ENCODE measurements at places on chromosomes 16 and 17.

- DNase-seq, result no peak
These were observed 5.2 kb upstream of the CDH8 start for GRCh38 chr16:62041401-62041800.

- DNase-seq, result no peak
These were observed 2.9 kb downstream of the UNC119 start for GRCh38 chr17:28549236-28550132.

DNA sequence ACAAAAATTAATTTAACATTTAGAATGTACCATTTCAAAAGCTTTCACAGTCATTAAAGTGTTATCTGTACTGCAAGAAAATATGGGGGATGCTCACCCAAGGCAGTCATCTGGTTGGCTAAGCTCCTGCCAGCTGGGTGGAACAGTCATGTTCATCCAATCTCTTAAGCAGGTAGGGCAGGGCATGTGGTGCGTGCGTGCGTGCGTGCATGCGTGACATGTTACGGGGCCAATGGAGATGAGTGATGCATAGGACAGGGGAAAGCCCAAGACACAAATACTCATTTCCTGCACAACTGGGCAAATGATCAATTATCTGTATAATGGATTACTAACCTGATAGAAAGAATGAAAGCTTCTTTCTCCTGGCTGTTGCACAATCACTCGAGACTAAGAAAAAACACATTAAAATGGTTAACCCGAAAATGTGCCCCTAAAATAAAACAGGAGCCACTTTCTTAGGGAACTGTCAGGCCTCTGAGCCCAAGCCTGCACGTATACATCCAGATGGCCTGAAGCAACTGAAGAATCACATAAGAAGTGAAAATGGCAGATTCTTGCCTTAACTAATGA is 104.4 kb downstream of the MYO1D start:
- no peak for DNase-seq

DNA sequence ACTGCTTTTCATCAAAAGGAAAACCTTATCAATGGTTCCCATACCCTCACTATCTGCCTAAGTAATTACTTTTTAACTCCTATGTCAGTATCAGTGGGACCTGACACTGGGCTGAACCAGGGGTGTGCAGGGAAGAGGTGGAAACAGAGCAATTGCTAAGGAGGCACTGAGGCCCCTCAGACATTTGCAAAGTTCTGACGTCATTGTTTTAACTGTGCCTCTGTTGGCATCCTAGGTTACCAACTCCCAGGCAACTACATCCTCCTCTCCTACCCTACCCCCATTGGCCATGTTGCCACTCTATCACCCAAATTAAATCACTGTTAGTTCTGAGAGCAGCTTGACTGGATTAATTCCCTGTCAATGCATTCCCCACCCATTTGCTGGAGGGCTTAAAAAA is 8.0 kb upstream of the WWOX start:
- no peak for DNase-seq

DNA sequence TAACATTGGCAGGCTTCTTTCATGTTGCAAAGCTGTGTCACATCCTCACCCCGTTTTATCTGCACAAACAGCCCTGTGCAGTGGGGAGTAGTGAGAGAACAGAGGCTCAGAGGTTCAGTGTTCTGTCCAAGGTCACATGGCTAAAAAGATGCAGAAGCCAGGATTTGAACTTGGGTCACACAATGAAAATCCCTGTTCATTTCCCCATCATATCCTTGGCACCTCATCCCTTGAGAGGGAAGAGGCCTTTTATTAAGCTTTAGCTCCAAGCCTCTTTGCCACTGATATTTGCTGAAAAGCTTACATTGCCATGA is 106.6 kb downstream of the AMFR start:
- DNase-seq, result no peak

DNA sequence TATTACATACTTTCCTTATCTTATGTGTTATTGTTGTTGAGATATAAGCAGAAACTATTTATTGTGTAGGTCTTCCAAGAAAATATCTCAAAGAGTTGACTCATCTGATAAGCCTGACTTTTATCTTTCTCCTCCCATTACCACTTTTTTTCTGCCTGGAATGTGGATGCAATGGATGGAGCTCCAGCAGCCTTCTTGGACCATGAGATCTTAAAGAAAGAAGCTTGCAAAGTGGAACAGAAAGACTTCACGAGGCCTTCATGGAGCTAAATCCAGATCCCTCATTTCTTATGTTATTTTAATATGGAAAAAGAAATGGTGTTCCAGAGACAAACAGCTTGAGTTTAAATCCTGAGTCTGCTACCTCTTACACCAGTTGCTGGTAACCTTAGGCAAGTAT is 237.6 kb upstream of the FOXF1 start:
- DNase-seq, result no peak

DNA sequence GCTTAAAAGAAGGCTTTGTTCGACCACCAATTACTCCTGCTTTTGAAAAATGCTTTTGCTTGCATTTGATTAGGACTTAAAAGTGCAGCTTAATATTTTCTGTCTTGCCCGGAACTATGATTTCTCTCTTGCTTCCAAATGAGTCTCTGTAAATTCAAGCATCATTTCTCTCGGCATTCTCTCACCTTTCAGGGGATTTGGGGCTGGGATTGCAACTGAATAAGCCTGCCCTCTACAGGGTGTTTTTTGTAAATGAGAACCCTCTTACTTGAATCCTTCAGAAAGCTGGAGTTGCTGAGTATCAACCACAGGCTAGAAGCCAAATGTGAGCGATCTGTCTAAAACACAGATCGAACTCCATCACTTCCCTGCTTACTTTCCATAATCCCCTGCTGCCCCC is 234.6 kb downstream of the TMEM114 start:
- DNase-seq, result no peak

GRCh38 chr17:78876094-78876597 is 26.9 kb downstream of the CEP295NL start:
- DNase-seq, result no peak

DNA sequence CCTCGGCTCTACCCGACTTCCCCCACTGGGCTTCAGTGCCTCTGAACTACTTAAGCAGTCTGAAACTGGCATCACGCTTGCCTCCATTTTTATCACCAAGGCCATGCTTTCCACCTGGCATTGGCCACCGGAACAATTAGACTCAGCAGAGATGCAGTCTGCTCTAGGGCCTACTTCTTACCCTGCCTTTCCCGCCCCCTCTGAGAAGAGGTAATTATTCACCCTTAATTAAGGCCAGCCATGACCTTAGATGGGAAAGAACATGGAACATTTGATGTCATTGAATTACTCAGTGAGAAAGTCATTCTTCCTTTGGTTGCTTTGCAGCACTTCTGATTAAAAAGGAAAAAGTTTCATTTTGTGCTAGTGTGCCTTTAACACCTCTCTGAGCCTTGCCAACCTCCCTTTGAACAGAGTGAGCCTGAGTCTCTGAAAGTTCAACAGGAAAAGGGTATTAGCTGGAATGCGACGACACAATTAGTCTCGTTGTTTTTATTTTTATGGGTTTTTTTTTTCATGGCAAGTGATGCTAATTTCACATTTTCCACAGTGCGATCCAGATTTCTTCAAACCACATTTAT is 60.9 kb upstream of the TNRC6A start:
- DNase-seq, result peak; percentile 57

DNA sequence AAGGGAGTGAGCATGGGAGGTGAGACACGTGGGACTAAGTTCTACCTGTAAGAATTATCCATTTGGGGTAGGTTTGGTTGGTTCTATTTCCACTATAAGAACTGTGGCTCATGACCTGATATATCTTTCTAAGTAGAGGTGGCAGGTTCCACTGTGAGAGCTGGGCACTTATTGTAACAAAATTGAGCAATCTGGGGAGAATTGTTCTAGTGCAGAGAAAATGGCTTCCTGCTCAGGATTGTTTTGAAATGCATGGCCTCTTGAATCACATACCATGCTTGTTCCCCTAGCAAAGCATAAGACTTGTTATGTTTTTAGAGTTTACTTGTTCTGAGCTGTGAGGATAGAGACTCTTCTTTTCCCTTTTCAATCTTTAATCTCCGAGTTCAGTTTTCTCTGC is 125.9 kb downstream of the MAP2K6 start:
- DNase-seq, result no peak

DNA sequence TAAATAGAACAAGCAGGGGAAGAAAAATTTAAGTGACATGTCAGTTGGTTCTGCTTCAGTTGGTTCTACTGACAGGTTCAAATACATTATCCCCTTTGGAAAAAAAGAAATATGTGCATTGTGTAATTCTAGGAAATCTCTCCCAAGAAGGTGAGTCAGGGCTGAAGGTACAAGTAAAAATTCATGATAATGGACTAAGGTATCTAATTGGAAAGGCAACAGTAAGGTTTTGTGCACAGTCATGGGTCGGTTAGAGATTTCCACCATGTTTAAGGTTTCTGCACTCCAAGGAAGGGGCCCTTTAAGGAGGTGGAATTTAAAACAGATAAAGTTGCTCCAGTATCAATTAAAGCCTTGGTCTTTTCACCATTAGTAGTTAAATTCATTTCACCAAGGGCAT is 17.9 kb upstream of the B4GALNT2 start:
- DNase-seq, result no peak

DNA sequence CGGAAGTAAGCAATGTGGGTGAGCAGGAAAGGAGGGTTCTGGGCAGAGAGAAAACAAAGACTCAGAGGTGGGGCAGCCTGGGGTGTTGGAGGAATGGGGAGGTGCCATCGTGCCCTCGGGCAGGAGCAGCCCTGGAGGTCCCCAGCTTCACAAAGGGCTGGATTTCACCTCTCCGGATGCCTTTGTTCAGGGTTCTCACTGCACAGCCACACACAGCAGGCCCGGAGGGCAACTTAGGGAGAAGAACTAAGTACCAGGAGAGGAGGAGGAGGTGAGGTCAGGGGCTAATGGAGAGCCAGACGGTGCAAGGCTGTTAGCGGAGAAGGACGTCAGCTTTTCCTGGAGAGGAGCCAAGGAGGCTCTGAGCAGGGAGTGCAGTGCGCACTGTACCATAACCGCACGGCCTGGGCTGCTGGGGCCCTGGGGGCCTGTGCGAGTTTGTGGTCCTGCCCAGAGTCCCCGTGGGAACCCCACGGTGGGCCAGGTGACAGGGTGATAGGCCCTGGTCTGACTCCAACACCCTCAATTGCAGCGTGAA is 9.3 kb downstream of the ARRB2 start:
- no peak for DNase-seq

DNA sequence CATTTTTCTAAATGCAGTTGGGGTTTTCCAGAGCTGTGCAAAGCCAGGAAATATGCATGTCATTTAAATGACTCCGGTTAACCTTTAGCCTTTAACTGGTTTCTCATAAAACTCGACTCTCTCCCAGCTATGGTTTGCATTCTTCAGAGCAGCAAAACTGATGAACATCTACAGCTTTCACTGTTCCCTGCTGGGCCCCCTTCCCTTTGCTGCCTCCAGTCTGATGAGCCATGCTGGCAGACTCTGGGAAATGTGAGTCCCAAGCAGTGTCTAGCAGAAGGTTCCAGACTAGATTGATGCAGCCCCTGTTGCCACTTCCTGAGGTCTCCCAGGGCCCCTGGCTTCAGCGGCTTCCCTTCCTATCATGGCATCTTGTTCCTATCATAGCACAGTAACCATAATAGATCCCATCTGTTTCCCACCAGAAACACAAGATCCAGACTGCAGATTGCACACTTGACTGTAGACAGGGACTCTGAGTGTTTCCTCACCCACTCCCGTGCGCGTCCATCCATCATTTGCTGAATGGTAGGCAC is 135.4 kb downstream of the CLEC16A start:
- DNase-seq, result peak; percentile 96

DNA sequence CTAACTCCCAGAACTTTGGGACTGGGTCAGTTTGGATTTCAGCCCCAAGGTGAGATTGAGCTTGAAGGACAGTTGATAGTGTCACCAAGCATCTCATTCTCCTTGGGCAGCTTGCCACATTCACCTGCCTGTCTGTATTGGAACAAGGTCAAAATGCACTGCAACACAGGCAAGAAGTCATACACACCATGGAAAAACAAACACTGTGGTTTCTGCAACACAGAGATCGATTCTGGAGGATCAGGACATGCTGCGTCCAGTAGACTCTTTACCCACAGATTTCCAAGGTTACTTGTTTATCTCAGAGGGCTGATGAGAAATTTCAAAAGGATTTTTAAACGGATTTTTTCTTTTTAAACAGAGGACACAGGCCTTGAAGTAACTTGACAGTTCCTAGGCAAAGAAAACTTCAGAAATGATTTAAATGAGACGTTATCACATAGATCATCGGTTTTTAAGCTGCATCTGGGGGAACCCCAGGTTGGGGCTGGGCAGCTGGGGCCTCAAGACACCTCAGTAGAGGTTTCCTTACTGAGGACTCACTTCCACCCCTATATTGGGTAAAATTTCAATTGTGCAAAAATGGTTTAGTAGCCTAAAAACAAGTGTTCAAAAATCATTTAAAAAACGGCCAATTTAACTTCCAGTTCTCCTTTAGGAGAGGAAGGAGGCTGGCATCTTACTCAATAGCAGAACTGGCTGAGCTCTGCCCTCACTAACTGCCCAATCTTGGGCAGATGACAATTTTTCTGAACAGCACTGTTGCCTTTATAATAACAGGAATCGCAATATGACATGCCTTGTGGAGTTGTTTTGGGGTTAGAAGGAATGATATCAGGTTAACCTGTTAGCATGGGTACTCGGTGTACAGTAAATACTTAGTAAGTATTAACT is 299.3 kb downstream of the XYLT1 start:
- no peak for DNase-seq

- no peak for DNase-seq
These were observed 21.4 kb downstream of the NTAN1 start for GRCh38 chr16:15034266-15035162.

DNA sequence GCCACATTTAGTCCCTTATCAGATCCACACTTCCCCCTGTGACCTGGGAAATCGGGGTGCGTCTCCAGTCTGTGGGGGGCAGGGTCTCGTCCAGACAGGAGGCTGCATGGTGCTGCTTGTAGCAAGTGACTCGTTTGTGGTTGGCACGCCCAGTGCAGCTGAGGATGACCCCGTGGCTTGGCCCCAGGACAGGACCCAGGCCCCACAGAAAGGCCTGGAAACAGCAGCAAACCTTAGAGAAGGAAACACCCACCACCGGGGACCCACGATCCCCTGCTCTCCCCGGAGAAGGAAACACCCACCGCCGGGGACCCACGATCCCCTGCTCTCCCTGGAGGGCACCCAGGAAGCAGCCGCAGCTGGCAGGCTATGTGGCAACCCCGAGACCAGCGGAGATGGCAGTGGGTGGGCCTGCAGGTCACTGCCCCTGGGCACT is 8.2 kb upstream of the C16orf95 start:
- DNase-seq, result no peak

DNA sequence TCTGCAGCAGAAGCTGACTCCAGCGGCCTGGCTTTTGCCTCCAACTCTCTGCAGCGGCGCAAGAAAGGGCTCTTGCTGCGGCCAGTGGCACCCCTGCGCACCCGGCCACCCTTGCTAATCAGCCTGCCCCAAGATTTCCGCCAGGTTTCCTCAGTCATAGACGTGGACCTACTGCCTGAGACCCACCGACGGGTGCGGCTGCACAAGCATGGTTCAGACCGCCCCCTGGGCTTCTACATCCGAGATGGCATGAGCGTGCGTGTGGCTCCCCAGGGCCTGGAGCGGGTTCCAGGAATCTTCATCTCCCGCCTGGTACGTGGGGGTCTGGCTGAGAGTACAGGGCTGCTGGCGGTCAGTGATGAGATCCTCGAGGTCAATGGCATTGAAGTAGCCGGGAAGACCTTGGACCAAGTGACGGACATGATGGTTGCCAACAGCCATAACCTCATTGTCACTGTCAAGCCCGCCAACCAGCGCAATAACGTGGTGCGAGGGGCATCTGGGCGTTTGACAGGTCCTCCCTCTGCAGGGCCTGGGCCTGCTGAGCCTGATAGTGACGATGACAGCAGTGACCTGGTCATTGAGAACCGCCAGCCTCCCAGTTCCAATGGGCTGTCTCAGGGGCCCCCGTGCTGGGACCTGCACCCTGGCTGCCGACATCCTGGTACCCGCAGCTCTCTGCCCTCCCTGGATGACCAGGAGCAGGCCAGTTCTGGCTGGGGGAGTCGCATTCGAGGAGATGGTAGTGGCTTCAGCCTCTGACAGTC is 1.3 kb downstream of the PARD6A start:
- DNase-seq, result no peak
